Right kidney (tissue), 9 donors: ENCODE measurements at places on chromosomes 1 and 21.
A peak's percentile ranks its signal among the peaks of the same experiment; 100 is the strongest.

GRCh38 chr1:15803380-15803779 lies 4.1 kb downstream of the UQCRHL start:
- no peak for DNase-seq

- no peak for DNase-seq
Measured at GRCh38 chr1:232170909-232171308, 459.0 kb downstream of the SIPA1L2 start.

DNA sequence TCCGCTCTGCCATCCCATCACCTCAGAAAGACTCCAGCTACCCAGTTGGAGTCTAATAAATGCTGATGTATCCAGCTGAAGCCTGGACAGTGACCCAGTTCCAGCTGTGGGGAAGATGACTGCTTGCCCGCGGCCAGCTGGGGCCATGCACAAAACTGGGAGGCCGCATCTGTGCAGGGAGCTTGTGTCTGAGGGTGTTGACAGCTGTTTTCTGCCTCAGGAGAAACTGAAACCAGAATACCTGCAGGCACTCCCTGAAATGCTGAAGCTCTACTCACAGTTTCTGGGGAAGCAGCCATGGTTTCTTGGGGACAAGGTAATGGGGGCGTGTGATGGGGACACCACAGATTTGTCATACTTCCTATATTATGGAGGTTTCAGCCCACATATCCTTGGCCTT lies 3.2 kb downstream of the GSTM2 start:
- DNase-seq: no peak

DNA sequence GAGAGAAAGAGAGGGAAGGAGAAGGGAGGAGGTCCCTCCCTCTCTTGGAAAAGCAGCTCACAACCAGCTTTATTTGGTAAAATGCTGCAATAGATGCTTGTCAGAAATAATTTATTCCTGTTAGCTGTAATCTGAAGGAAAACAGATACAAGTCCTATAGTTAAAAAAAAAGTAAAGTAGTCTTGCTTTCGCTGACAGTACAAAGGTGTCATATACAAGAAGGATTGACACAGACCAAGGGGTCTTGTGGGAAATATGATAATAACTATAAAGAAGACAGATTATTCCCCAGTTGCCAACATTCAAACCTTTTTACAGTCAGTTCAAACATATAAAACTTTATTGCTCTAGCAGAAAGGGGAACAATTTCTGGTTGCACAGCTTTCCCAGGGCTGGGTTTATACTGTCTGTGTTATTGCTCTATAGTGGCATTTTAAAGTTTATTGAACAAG lies 145.0 kb downstream of the PBX1 start:
- no peak for DNase-seq

- DNase-seq: no peak
Measured at GRCh38 chr1:78177708-78178270, 132.0 kb downstream of the GIPC2 start.

DNA sequence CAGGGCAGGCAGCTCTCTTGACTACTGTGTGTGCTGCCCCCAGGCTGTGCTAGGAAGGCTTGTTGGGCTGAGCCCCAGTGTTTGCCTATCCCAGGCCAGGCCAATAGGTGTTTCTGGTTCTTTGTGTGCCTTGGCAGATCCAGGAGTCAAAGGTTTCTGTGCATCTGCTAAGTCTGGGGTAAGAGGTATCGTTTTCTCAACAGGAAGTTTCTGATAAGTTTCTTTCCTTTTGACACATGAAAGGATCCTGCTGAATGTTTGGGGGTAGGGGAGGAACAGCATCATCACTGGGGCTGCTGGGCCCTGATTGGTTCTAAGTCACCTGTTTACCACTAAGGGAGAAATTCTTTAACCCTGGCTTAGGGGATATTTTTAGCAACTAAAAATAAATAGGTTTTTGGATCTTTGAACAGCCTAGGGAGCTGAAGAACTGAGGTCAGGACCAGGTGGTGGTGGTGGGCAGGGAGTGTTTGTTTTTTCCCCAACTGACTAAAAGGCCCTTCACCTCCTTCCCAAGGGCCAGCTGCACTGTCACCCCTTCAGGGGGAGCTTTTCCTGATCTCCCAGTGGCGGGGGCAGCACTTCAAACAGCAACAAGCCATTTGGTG lies 85.1 kb downstream of the KCNN3 start:
- no peak for DNase-seq

DNA sequence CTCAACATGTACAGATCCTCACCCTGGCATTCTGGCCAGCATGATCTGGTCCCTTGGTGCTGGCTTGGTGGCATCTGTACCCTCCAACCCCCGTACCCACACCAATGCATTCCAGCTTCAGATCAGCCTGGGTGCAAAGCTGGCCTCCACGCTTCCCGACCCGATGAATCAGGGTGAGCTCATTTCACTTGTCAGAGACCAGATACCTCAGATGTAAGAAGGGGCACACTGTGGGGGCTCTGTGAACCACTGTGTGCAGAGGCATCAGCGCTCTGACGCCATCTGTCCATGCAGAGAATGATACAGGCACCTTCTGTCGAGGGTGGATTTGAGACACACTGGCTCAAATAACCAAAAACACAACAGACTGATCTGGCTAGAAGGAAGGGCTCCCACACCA lies 76.6 kb downstream of the DMRTB1 start:
- no peak for DNase-seq

DNA sequence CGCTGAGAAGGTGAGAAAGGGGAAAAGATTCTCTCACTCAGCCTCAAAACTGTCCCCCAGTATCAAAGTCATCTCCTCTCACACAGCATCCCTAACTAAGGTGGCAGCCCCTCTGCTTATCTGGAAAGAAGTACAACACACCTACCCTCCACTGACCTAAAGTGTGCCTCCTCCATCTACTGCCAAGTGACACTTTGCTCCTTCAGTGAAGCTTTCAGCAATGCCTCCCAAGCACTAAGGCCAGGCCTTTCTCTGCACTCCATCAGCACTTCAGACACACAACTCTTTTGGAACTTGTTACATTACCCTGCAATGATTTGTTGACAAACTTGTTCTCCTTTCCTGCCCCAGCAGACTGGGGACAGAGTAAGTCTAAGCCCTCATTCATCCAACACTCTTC lies 1.4 kb downstream of the SH3BP5L start:
- no peak for DNase-seq

GRCh38 chr1:94061513-94062443 lies 59.2 kb downstream of the ABCA4 start:
- peak; percentile 58 for DNase-seq

DNA sequence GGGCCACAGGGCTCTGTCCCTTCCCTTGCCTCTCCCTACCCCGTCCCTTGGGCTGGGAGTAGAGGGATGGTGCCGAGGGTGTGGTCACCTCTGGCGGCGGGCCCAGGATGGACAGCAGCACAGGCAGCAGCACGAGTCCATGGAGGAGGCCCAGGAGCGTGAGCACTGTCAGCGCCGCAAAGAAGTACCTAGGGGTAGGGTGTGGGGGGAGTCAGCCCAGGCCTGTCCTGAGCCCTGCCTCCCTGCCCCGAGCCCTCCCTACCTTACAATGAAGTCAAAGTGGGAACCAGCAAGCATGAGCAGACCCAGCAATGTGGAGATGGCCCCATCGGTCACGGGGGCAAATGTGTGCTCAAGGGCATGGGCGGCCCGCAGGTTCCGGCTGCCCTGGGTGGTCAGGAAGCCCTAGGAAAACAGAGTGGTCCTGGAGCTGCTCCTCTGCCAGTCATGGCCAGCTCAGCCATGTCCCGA lies 14.7 kb downstream of the BTBD19 start:
- DNase-seq: no peak

GRCh38 chr1:59569198-59569597 lies 245.6 kb upstream of the HOOK1 start:
- DNase-seq: no peak

GRCh38 chr1:229993060-229993459 lies 74.0 kb upstream of the GALNT2 start:
- no peak for DNase-seq

DNA sequence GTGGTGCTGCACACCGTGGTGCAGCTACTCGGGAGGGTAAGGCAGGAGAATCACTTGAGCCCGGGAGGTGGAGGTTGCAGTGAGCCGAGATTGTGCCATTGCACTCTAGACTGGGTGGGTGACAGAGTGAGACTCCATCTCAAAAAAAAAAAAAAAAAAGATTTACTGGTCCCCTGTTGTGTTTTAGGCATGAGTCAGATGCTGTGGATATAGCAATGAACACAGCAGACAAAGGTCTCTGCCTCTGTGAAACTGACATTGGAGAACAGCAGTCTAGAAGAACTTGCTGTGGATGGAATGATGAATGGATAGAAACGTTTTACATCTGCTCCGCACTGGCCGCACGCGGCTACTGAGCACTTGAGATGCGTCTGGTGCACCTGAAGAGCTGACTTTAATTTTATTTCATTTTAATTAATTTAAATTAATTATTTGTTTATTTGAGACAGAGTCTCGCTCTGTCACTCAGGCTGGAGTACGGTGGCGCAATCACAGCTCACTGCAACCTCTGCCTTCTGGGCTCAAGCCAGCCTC lies 24.5 kb upstream of the EPHA2 start:
- no peak for DNase-seq

GRCh38 chr1:197207081-197207480 lies 60.6 kb upstream of the ASPM start:
- no peak for DNase-seq

GRCh38 chr1:37308031-37308960 lies 166.1 kb upstream of the ZC3H12A start:
- peak; percentile 6 for DNase-seq

DNA sequence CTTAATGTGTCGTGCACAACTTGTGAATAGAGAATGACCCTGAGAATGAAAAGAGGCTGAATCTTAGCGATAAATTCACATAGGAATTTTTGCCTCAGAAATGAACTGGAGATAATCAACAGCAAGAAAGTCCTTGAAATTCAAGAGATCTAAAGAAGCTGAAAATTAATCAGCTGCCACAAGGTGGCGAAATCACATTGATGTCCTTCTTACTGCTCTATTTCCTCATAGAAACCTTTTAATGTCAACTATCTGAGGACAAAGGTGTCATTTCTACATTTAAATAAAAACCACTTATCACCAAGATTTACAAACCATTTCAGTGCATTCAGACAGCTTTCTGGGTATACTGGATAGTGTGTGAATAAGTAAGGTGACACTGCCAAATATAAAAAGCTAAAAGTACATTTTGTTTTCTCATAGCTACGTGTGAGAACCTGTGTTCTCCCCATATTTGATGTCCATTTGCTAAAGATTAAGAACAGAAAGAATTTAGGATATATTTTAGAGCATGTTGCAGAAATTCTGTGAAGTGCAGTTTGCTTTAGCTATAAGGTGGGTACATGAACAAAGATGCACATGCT lies 485.3 kb upstream of the PTBP2 start:
- peak; percentile 15 for DNase-seq

- DNase-seq: no peak
Measured at GRCh38 chr1:29410476-29410875, 174.2 kb downstream of the PTPRU start.

GRCh38 chr1:205693421-205693991 lies 13.2 kb upstream of the SLC45A3 start:
- DNase-seq: no peak

- DNase-seq: no peak
Measured at GRCh38 chr1:154808261-154808908, 61.7 kb downstream of the KCNN3 start.

DNA sequence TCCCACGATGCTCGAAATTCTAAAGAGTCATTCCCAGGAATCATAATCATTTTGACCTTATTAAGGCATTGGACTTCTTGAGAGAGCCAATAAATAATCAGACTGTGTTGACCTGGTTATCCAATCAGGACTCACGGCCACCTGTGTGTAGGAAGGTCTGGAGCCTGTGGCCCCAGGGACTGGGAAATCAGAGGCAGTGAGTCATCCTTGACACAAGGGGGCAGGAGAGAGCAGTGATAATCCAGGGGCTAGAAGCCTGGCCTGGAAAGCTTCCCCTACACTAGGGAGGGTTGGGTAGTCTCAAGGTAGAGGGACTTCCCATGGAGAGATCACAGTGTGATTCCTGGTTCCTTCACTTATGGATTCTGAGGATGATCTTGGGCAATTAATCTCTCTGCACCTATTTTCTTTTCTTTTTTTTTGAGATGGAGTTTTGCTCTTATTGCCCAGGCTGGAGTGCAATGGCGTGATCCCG lies 4.7 kb downstream of the MR1 start:
- DNase-seq: no peak
